ENCODE measurements at places on chromosomes 7 and 10. TPM values are rescaled to one million over a fixed set of nuclear protein-coding genes. Genes with fewer than 3 reads are reported as not detected.

TIMM23 gene
- 52.5 TPM for total RNA-seq

SLC18A3 gene
- not detected for total RNA-seq

VWA2 gene
- not detected for total RNA-seq

SKIDA1 gene
- total RNA-seq: 0.10 TPM

DNAJB9 gene
- total RNA-seq: 8.2 TPM

TRDMT1 gene
- total RNA-seq: 6.5 TPM

ARHGEF35 gene
- total RNA-seq: 7.6 TPM

ZNF365 gene
- 0.10 TPM for total RNA-seq

BRAT1 gene
- total RNA-seq: 26.8 TPM

GDF10 gene
- 0.19 TPM for total RNA-seq

FOXI2 gene
- not detected for total RNA-seq

RBP4 gene
- not detected for total RNA-seq

TMEM225B gene
- total RNA-seq: 1.7 TPM

ZCWPW1 gene
- 3.5 TPM for total RNA-seq

PTPRN2 gene
- total RNA-seq: 0.54 TPM

ASB10 gene
- total RNA-seq: not detected

FAM25C gene
- total RNA-seq: not detected

KCTD7 gene
- 6.3 TPM for total RNA-seq

LBX1 gene
- total RNA-seq: not detected

PGAM2 gene
- total RNA-seq: not detected

GRM3 gene
- not detected for total RNA-seq

Measured in activated naive CD4-positive, alpha-beta T cell treated with anti-CD3 and anti-CD28 coated beads for 36 hours (primary cell).